Stimulated activated CD8-positive, alpha-beta memory T cell treated with anti-CD3 and anti-CD28 coated beads, Interleukin-12 subunit alpha, Interleukin-12 subunit beta, amount 100 ng/mL, for 1 hour (primary cell): ENCODE measurements at places on chromosomes 13 and 19.

DNA sequence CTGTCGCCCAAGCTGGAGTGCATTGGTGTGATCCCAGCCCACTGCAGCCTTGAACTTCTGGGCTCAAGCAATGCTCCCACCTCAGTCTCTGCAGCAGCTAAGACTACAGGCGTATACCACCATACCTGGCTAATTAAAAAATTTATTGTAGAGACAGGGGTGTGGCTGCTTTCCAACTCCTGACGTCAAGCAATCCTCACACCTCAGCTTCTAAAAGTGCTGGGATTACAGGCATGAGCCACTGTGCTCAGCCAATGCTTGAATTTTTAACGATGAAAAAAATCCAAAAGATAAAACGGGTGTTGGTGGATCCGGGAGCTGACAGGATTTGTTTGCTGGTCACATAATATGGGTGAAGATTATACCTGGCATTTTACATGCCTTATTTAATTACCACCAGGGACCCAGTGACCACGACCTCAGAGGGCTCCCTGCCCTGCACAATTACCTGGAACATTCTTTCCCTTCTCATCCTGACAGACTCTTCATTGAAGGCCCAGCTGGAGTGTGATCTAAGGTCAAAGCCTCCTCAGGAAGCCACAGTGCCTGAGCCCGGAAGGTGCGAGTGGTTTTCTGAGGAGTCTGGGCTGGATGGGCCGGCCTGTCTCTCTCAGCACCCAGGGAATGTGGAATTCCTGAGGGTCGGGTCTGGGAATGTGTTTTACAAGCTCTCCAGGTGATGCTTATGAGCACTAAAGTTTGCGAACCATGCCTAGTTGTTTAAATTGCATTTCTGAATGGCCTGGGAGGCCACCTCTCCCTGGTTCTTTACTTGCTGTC, 193.3 kb downstream of the USP12 start:
- DNase-seq: no peak

DNA sequence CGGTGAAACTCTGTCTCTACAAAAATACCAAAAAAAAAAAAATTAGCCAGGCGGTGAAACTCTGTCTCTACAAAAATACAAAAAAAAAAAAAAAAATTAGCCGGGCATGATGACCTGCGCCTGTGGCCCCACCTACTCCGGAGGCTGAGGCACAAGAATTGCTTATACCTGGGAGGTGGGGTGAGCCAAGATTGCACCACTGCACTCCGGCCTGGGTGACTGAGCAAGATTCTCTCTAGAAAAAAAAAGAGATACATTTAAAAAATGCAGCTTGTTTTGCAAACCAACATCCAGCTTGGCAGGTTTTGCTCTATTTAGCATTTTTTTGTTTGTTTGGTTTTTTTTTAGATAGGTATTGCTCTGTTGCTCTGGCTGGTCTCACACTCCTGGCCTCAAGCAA, 6.7 kb upstream of the PGPEP1 start:
- no peak for DNase-seq

DNA sequence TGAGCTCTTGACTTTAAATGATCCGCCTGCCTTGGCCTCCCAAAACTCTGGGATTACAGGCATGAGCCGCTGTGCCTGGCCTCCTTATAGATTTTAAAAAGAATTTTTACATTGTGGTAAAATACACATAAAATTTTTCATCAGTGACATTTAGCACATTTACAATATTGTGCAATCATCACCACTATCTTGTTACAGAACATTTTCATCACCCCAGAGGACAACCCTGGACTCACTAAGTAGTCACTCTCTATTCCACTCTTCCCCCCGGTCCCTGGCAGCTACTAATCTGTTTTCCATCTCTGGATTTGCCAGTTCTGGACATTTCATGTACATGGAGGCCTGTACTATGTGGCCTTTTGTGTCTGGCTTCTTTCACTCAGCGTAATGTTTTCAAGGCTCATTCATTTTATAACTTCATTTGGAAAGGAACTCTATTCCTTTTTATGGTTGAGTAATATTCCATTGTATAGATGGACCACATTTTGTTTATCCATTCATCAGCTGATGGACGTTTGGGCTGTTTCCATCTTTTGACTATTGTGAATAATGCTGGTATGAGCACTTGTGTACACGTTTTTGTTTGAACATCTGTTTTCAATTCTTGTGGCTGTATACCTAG, 19.9 kb downstream of the MEGF8 start:
- DNase-seq: no peak

DNA sequence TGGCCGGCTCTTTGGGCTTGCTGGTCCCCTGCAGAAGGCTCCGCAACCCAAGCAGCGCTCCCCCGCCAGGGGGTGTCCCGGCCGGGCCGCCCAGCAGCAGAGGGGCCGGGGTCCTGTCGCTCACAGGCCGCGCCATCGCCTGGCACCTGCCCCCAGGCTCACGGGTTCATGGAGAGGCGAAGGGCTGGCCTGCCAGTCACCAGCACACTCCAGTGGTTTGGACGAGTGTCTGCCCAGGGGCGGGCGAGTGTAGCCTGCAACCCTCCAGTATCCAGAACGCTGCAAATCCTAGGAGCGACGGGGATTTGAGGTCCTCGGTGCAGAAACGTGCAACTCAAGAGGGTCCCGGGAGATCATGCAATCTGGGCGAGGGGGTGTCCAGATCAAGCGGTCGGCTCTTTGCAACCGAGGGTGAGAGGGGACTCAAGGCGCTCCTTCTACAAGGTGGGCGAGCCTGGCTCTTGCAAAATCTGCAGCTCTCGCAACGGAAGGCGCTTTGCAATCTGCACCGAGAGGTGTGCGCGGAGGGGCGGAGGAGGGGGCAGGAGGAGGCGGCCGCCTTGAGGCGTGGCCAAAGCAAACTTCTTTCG, at the start of gene DBP:
Gene DBP, minus strand, starts transcription at position 521 of the 590 bp plus-strand sequence. Its CDS starts 385 bp downstream, at position 136.
- DNase-seq: no peak

GRCh38 chr19:35034005-35034502, 3.8 kb downstream of the SCN1B start:
- DNase-seq: no peak

GRCh38 chr13:21243045-21243897, 66.8 kb downstream of the MRPL57 start:
- no peak for DNase-seq

DNA sequence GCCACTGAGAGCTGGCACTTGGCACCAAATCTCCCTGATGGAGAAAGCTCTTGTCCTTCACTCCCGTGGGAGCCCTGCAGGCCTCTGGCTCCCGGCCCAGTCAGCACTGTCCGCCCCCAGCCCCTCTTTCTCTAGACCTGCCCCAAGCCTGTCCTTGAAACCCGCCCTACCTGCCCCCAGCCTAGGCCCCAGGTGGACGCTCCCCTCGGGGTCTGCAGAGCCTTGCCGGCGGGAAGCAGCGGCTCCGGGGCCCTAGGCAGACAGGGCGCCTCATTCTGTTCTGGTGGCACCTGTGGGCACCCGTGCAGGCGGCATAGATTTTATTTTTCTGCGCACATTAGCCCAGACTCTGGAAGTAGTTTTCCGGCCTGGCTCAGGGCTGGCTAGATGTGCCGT, 17.6 kb downstream of the IL17D start:
- DNase-seq: no peak

- no peak for DNase-seq
Measured at GRCh38 chr13:110492679-110493593, 68.6 kb downstream of the RAB20 start.

GRCh38 chr19:49999371-50000010, 25.7 kb downstream of the VRK3 start:
- DNase-seq: no peak

DNA sequence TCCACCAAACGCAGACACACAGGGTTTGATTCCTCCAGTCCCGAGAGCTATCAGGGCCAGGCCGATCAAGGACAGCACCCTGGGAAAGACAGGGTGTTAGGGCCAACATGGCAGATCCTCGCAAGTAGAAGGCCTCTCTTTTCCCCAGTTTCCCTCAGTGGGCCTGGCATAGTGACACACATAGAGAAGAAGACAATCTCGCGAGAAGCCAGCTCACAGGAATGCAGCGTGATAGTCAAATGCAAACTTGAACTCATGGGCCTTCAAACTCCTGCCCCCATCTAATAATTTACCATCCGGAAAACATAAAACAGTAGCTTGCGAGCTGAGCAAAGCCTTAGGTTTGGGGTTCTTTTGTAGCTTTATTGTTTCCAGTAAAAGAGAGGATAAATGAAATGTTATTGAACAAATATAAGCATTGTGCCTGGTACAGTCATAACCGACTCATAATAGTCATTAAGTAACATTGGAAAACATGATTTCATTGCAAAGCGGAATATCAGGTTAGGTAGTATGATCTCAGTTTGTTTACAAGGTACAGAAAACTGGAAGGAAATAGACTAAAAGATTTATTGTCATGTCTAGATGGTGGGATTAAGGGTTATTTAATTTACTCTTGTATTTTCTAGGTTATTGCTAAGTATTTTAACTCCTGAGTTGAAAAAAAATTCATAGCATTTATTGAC, 30.5 kb downstream of the SLC15A1 start:
- no peak for DNase-seq

- DNase-seq: no peak
Measured at GRCh38 chr19:45011959-45012358, 10.7 kb downstream of the RELB start.
